ENCODE measurements at places on chromosomes 3 and 15.

DNA sequence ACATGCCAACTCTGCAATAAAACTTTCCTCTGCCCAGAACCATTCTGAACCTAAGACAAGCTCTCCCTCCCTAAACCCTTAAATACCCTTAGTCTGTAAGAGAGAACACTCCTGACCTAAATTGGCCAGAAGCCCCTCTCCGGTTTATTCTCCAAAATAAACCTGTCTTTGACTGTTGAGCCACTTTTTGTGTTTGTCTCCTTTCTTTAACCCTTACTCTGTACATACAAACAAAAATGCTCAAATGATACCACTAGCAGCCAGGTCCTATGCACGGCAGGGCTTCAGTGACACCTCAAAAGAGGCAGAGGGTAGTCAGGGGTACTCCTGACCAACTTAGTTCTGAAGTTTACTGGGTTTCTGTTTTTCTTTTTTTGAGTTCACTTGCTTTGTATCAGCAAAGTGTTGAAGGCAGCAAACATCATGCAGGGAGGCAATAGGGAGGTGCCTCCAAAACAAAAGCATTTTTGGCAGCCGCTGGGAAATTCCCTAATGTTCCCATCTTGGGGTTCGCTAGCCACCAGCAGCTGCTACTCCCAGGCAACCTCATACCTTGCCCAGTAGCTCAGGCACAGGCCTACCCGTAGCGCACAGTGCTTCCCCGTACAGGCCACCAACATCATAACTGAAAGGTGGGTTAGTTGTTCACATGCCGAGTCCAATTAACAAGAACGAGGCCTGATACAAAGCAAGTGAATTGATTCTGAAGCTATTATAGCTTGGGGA is 62.9 kb upstream of the GCNT3 start:
- no peak for DNase-seq

GRCh38 chr3:165984589-165984988 is 147.4 kb upstream of the BCHE start:
- DNase-seq = no peak

DNA sequence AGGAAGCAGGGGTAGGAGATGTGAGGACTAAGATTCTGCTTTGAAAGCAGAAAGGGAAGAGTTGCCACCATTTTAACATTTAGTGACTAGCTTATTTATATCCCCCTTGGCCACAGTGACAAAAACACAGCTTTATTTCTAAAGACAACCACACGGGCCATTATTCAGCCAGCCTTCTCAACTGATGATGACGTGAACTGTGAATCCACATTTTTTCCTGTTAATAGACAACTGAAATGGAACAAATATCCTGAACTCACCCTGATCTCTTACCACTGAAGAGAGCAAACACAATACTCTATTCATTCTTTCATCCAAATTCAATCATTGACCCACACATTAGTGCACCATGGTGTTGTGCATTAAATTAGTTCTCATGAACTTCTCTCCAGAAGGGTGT is 145.1 kb downstream of the TNIK start:
- DNase-seq = no peak

GRCh38 chr15:56099311-56099710 is 105.9 kb upstream of the NEDD4 start:
- DNase-seq = no peak

DNA sequence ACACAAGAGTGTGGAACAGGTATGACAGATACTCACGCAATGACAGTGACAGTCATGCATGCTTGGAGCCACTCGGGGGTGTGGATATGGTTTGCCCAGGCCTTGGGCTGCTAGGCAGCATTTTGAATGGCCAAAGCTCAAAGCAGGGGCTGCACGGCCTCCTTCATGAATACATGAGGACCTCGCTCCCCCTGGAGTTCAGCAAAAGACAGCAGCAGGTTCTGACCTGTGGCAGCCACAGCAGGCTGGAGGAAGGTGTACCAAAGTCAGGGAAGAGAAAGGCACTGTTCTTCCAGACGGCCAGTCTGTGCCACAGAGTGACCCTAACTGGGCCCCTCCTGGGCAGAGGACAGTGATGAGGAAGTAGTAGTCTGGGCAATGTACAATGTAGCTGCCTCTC is 88.2 kb upstream of the C2CD4B start:
- no peak for DNase-seq

- DNase-seq = no peak
These were observed 6.4 kb downstream of the RASA2 start for GRCh38 chr3:141493184-141493583.

DNA sequence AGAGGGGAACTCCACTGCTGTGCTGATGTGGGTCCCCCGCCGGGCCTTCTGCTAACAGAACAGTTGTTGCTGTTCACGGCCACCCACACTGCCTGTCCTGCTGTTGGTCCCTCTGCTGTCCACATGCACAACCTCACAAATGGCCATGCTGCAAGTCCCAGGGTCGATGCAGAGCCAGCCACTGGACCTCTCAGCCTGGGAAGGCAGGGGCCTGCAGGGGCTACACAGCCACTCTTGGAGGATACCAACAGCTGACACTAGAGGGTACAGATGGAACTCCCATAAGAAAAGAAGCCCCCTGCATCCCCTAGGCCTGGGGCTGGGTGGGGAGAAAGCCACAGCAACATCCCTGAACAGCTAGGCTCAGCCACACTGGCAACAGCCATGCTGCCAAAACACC is 104.4 kb upstream of the IQSEC1 start:
- no peak for DNase-seq

DNA sequence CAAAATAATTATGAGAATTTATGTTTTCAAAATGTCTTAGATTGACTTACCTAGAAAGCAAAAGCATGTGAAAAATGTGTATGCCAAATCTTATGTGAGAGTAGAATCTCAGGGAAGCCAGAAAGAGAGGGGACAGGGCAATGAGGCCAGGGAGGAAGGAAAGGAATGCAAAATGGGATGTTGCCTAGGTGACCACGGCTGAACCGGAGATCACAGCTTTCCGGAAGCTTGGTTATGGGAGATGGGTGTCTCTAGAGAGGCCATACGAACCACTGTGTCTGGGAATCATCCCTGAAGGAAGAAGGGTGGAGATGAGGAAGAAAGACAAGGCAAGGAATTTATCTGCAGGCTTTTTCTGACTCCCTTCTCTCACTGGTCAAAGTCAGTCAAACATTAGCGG is 76.0 kb downstream of the SUCLG2 start:
- no peak for DNase-seq

DNA sequence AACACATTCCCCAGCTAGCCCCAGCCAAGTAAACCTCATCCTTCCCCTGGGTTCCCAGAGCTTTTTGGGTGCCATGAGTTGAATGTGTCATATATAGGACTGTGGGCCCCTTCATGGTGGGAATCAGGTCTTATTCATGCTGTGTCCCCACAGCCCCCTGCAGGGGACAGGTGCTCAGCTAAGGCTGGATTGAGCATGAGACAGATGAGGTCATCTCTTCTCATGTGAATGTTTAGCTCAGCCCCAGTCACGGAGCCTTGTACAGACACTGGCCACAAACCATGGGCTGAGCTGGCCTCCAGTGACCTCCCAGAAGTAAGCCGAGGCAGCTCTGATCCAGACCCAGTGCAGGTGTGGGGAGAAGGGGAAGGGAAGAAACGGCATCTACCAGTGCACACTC is 70.7 kb downstream of the C3orf70 start:
- no peak for DNase-seq

DNA sequence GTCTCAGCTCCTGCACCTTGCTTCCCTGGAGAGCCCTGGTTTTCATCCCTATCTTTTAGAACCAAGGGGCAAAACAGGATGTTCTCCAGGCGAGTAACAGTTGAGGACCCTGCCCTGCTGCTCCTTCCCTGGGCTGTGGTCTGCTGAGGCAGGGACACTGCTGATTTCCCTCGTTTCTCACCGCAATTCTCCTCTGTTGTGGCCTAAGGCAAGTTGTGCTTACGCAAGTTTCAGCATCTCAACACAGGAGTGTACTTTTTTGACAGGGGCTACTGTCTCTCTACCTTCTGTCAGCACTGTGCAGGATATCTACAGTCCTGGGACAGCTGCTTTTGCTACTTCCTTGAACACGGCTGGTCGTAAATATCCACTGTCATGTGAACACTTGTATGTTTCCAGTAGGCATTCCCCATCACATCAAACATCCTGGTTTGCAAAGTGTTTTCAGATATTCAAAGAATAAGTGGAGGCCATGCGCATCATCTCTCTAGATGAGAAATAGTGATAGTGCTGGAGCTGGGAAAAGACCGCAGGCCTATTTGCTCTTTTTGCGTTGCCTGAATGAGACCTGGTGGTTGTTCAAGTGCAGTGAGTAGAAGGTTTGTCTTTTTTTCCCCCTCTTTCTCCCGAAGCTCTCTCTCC is 110.1 kb upstream of the PLXNA1 start:
- DNase-seq = no peak

DNA sequence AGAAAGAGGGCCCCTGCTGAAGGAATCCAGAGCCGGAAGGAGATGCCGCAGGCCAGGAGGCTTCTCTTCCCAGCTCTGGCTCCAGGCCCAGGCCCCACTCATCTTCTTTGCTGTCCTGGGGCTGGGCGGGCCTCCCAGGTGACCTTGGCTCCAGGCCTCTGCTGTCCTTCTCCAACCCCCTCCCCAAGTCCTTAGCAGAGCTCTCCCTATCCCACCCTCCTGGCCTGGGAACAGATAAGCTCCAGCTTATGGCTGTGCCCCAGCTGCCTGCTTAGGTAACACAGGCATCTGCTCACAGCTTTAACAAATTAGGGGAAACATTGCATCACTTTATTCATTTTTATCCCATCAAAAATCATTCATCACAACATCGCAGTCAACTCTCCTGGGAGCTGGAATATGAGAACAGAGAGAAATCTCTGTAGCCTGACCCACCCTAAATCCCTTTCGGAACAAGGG is 86.9 kb downstream of the SEMA5B start:
- DNase-seq = no peak

- DNase-seq = peak; percentile 74
These were observed 676 bp downstream of the QRICH1 start for GRCh38 chr3:49092938-49093852.

Measured in SW 1271 (cell line).